ENCODE measurements at places on chromosomes 4 and X. TPM values are rescaled to one million over a fixed set of nuclear protein-coding genes. Genes with fewer than 3 reads are reported as not detected.

The CHST7 gene
- total RNA-seq = 2.5 TPM

The ZXDA gene
- total RNA-seq = 3.2 TPM

DNA sequence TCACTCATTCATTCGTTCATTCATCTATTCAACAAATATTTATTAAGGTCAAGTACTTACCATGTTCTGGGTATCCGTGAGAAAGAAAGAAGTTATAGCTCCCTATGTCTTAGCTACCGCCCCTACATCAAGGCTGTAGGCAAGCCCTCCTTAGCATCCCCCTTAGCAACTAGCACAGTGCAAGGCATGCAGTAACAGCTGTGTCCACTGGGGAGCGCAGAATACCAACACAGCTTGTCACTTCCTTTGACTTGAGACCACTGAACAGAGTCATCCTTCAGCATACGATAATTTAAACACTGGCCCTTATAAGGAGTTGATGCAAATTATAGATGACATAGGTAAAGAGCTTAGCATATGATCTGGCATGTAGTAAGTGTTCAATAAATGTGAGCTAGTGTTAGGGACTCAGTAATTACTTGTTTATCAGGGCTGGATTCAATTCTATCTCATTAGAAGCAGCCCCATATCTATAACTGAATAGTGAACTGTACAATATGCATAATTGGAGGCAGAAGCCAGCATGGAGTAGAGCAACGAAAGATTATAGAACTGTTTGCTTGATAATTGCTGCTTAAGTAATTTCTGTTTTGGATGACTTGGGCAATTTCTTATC lies 8.7 kb downstream of the KIAA1210 start:
- H3K36me3 ChIP-seq = no peaks in the 10 kb centered on the region
- DNase-seq = peak; percentile 76
- no peak overlapping the region for H3K4me3 ChIP-seq
- H3K27me3 ChIP-seq = peaks cover 7% of the 10 kb centered on the region
- H3K4me1 ChIP-seq = no peaks in the 10 kb centered on the region
- H3K27ac ChIP-seq = no peak overlapping the region

- no peak for DNase-seq
- peaks cover 3% of the 10 kb centered on the region for H3K36me3 ChIP-seq
- H3K4me3 ChIP-seq = peak overlapping the region; percentile 84
Measured at GRCh38 chr4:169658975-169659715, 38.8 kb downstream of the CLCN3 start.

DNA sequence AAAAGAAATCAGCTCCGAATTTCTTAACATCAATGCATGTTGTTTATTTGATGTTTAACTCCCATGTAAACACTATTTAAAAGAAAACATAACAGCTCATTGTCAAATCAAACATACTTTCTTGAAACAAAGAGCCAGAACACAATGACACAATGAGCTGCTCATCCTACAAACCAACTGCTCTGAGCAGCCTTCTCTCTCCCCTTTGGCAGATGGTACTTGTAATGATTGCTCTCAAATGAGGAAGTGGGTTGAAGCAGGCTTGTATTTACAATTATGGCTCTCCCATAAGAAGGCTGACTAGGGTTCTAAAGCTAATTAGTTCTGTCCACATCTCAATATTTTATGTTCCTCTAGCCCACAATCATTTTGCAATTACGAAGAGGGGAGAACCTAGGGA lies 637.8 kb upstream of the ADGRL3 start:
- H3K4me1 ChIP-seq = no peaks in the 10 kb centered on the region
- H3K27ac ChIP-seq = no peak overlapping the region
- no peaks in the 10 kb centered on the region for H3K27me3 ChIP-seq
- H3K36me3 ChIP-seq = no peaks in the 10 kb centered on the region
- DNase-seq = no peak

The NUDT10 gene
- total RNA-seq = 4.9 TPM

The SMARCA5 gene
- 62.1 TPM for total RNA-seq

All from activated CD8-positive, alpha-beta T cell treated with anti-CD3 and anti-CD28 coated beads for 36 hours (primary cell).